Stimulated activated CD8-positive, alpha-beta memory T cell treated with anti-CD3 and anti-CD28 coated beads, Interleukin-15, amount 100 ng/mL, for 4 hours (primary cell): ENCODE measurements at places on chromosomes 6 and 20.

DNA sequence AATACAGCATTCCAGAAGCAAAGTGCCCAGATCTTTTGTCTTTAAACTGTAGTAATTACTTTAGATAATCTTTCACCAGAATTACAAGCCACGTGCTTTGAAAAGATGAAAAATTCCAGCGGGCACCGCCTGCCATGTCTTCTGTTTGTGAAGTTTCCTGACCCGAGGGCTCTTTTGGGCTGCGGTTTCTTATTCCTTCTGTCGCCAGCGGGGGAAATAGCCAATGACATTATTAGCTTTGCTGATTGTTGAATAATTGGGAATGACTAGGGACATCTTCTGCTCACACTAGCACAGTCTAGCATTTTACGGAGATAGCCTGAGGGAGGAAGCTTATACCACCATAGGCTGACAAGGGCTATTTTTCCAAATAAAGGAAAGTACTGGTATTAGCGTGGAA is 124.7 kb downstream of the SAMD5 start:
- DNase-seq: no peak

GRCh38 chr6:39913391-39913916 is 20.8 kb downstream of the MOCS1 start:
- no peak for DNase-seq

GRCh38 chr20:15706719-15707118 is 866.5 kb downstream of the KIF16B start:
- no peak for DNase-seq

GRCh38 chr6:31796993-31797385 is 1.4 kb upstream of the VARS1 start:
- no peak for DNase-seq

DNA sequence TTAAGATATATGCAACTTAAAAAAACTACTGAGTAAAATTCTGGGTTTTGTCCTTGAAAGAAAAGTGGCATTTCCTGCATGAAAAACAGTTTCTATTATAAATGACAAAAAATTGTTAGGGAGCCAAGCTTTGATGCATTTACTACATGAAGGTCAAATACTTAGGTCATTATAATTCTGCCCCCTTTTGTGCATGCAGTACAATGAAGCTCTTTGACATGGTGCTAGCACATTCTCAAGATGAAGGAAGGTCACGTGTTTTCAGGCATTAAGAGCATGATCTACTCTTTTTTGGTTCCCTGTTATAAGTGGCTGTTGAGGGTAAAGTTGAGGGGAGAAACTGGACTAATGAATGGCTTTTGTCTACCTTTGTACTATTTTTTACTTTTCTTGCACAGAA is 72.7 kb downstream of the FOXO3 start:
- no peak for DNase-seq

- DNase-seq: no peak
These were observed 8.8 kb upstream of the NKX2-2 start for GRCh38 chr20:21522481-21523280.

DNA sequence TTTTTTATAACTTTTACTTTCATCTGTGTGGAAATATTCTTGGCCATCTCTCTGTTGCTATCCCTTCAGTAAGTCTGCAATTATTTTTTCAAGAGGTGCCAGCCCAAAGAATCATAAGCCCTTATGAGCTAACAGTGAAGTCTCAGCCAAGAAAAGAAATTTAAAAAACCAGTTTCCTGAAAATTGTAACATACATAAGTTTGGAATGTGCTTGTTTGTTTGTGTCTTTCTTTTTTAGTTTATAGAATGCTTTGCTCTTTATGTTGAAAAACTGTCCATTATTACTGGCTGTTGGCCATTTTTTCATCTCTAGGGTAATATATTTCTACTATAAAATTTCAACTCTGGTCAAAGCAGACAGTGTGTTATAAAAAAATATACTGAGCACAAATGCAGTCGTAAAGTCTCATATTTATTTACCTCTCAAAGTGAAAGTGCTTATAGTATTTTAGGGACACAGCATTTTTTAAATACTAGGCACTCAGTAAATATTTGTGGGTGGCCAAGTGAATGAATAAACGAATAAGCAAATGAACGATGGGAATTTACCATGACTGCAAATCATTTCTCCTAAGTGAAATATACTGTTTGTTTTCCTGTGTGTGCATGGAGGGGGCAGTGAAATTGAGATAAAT is 659.7 kb downstream of the KIF16B start:
- DNase-seq: no peak

DNA sequence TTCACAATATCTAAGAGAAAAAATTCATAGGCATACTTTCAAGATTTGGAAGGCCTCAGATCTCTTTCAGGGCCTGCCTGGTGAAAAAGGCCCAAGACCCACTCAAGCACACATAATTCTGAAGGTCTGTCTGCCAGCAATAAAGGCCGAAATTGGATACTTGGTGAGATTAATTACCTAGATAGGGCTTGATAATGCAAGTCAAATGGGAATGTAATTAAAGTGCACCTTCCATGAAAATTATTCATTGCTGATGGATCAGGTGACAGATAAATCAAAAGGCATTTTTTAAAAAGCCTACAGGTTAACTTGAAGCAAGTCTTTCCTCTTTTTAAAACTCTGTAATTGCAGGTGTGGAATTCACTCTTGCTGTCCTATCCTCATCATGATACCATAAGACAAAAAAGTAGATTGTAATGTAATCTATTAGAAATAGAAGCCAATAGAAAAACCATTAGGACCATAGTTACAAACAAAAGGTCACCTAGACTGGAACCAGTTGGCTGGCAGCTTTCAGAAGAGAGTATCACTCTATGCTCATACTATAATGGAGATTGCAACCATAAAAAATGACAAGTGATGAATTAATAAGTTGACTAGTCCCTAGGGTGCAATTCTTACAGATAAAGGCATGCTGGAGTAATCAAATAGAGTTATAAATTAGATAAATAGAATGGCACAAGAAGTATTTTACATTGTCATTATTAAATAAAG is 77.3 kb downstream of the EPHA7 start:
- DNase-seq: no peak

DNA sequence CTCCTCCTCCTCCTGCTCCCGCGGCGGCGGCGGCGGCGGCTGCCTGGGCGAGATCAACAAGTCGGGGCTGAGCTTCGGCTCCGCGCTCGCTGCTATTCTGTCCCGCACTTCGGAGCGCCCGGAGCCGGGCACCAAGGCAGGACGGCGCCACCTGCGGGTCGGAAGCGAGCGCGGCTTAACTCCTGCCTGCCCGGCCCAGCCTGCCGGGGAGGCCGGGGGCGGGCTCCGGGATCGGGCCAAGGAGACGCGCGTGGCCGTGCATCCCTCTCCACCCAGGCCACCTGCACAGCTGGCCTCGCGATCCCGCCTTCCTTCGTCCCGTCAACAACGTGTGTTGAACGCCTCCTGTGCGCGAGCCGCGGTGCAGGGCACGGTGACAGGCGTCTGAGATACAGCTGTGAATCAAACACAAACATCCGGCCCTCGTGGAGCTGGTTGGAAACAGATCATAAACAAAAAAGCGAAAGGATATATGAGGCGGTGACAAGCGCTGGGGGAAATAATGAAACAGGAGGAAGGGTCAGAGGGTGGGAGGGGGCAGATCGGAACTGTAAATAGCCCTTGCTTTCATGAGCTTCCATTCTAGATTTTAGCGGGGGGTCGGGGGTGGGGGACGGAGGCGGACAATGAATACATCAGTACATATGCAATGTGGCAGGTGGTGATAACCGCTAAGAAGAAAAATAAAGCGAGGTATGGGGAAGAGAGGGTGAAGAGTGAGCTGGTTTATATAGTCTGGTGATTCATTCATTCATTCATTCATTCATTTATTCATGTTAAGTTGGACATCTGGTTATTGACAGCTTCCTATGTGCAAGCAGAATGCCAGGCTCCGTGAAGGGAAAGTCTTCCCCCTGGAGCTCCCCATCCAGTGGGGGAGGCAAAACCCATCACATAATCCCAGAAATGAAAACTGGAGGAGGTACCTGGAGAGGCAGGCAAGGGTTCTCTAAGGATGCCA is 2.0 kb upstream of the KCNB1 start:
- DNase-seq: no peak

- no peak for DNase-seq
These were observed 29.9 kb downstream of the CDH26 start for GRCh38 chr20:59988141-59988540.

- DNase-seq: no peak
These were observed 75.2 kb downstream of the PRL start for GRCh38 chr6:22221630-22222029.

GRCh38 chr20:36162272-36162966 is 7.9 kb downstream of the EPB41L1 start:
- DNase-seq: no peak

GRCh38 chr6:30744054-30744805 is at the start of gene IER3:
TSS of gene IER3 (minus strand) at chr6:30744547. CDS start at chr6:30744518, 29 bp downstream.
- peak; percentile 86 for DNase-seq

DNA sequence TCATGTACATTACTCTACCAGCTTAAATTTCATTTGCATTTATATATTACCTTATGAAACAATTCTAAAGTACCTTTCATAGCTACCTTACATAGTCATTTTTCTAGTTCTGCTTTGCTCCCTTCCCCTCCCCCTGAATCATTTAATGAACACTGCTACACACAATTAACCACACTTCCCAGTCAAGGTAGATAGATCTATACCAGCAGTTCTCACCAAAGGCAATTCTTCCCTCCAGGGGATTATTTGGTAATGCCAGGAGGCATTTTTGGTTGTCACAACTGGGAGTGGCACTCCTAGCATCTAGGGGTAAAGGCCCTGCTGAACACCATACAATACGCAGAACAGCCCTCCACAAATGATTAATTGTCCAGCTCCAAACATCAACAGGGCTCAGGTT is 143.9 kb upstream of the SHLD1 start:
- no peak for DNase-seq

DNA sequence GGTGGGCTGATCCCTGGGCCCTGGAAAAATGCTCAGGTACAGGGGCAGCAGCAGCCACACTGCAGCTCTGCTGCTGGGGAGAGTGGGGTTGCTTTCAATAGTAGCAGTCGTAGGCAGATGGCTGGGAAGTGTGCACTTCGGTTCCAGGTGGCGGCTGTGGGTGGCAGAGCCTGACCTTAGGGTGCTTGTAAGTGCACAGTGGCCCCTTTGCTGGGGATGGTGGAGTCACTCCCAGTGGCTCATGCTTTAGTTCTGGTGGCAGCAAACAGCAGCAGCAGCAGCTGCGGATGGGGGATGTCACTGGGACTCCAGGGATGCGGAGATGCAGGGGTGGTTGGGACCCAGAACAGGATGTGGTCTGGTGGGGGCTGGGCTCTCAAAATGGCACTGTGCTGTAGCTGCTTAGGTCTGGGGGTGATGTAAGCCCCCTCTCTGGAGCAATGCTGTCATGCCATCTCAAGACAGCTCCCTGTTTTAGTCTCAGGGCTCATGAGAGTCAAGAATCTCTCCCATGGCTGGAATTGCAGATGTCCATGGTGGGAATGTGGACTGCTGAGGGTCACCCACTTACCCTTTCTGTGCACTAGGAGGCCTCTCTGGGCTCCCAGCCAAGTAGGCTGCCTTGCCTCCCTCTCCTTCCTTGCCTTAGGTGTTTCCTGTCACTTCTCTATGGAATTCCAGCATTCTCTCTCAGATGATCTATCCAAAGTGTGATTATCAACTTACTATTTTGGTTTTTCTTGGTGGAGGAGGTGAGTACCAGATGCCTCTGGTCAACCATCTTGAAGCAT is 146.7 kb upstream of the SLC22A23 start:
- no peak for DNase-seq
